H54 (cell line): ENCODE measurements at places on chromosomes 2 and 18.

DNA sequence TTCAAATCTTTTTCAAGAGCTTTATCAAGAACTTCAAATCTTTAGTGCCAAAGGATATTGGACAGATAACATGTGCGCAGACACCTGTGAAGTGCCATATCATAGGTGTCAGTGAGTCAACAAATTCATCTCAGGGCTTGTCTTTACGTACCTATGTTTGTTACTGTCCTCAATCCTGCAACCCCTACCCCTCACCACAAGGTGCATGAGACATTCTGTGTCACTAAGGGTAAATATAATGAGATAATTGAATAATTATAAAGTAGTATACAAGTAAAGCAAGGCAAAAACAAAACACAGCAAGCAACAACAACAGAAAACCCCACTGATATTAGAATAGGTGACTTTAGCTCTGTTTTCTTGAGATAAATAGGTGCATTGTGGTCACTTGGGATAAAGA, 1495.8 kb upstream of the TMEFF2 start:
- no peak for DNase-seq

GRCh38 chr2:136534811-136535210, 230.5 kb upstream of the THSD7B start:
- no peak for DNase-seq

DNA sequence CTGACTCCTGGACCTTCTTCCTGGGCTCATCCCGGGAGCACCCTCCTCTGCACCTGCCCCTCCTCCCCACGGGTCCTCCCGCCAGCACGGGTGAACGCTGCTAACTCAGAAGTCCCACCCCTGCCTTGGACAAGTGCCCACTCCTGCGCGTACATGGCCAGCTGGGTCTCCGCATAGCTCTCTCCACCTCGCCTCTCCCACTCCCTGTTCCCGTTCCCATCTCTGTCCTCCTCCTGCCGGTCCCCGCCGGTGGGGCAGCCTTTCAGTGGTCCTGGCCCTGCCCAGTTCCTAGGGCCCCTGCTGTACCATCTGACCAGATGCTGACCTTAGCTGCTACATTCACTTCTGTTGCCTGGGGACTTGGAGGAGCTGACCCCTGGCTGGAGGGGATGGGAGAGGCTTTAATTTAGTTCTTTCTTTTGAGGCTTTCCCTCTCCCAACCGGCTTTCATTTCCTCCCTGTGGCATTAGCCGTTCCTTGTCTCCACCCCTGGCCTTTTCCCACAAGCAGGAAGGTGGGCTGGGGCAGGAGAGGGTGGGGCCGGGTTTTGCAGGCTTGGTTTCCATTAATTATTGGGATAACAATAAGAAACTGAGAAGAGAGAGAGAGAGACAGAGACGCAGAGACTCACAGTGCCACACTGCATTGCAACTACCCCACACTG, 136.1 kb downstream of the SH3BP4 start:
- no peak for DNase-seq

DNA sequence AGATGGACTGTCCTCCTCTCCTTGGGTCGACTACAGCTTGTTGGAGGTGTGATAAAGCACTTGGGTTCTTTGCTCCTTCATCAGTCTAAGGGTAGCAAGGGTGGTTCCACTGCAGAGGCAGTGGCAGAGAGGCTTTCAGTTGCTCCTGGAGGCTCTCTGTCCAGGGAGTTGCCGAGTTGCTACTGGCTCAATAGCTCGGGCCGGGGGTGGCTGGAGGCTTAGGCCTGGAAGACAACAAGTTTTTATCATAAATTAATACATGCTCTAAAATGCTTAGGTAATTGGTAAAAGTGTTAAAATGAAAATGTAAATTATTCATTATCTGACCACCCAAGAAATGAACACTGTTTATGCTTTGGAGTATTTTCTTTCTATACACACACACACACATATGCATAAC, 162.0 kb upstream of the NRP2 start:
- DNase-seq: no peak

GRCh38 chr2:85334928-85335327, 7.1 kb upstream of the TGOLN2 start:
- DNase-seq: no peak

GRCh38 chr2:170715932-170716777, 1.0 kb downstream of the SP5 start:
- no peak for DNase-seq

- no peak for DNase-seq
Measured at GRCh38 chr2:46849721-46850556, 65.7 kb downstream of the MCFD2 start.

- DNase-seq: no peak
Measured at GRCh38 chr18:57433934-57434535, 1.1 kb upstream of the ONECUT2 start.

- no peak for DNase-seq
Measured at GRCh38 chr18:59263661-59264060, 9.6 kb downstream of the RAX start.

- DNase-seq: no peak
Measured at GRCh38 chr2:195838002-195838401, 181.0 kb downstream of the SLC39A10 start.

DNA sequence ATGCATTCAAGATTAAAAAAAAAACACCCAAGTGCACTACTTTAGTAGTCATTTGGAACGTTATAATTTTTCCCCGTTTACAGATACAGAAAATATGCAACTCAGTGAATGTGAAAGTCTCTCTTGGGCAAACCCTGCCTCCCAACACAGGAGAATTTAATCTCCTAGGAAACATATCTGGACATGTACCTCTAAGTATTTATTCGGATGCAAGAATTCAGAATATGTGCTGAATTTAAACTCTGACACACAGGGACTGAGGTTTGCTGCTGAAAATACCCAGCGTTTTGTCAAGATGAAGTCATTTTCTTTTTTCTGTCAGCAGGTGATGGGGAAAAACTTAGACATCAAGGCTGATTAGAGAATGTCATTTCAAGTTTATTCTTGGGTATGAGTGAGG, 105.4 kb downstream of the ACKR3 start:
- DNase-seq: no peak

GRCh38 chr18:26741758-26742157, 123.7 kb downstream of the AQP4 start:
- no peak for DNase-seq

DNA sequence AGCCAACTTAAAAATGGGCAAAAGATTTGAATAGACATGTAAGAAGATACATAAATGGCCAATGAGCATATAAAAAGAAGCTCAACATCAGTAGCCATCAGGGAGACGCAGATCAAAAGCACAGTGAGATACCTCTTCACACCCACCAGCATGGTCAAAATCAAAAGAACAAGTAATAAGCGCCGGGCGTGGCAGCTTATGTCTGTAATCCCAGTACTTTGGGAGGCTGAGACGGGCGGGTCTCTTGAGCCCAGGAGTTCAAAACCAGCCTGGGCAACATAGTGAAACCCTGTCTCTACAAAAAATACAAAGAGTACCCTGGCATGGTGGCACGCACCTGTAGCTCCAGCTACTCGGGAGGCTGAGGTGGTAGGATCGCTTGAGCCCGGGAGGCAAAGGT, 4.6 kb upstream of the CIB4 start:
- DNase-seq: no peak

GRCh38 chr18:332721-333510, 65.1 kb upstream of the THOC1 start:
- no peak for DNase-seq
